ENCODE measurements at places on chromosomes 2 and 18. TPM values are rescaled to one million over a fixed set of nuclear protein-coding genes. Genes with fewer than 3 reads are reported as not detected.

Gene CPLX4
- total RNA-seq, result not detected

Gene CHST10
- total RNA-seq, result 2.8 TPM

Gene TOGARAM2
- 4.0 TPM for total RNA-seq

Gene CAPN14
- 0.18 TPM for total RNA-seq

Gene SELENOI
- total RNA-seq, result 20.4 TPM

Gene C2orf15
- 1.6 TPM for total RNA-seq

Gene MARCO
- total RNA-seq, result not detected

Gene MAPRE2
- 45.9 TPM for total RNA-seq

Gene KLHL30
- not detected for total RNA-seq

Gene GPR35
- 2.1 TPM for total RNA-seq

Gene IL36A
- not detected for total RNA-seq

Measured in activated naive CD4-positive, alpha-beta T cell treated with anti-CD3 and anti-CD28 coated beads, Interleukin-2, amount 10 ng/mL, durations not matched to agents 5 hours and 36 hours (primary cell).